Progenitor cell of endocrine pancreas (in vitro differentiated cells): ENCODE measurements at places on chromosomes 1 and 21. TPM values are rescaled to one million over a fixed set of nuclear protein-coding genes. Genes with fewer than 3 reads are reported as not detected.

DNA sequence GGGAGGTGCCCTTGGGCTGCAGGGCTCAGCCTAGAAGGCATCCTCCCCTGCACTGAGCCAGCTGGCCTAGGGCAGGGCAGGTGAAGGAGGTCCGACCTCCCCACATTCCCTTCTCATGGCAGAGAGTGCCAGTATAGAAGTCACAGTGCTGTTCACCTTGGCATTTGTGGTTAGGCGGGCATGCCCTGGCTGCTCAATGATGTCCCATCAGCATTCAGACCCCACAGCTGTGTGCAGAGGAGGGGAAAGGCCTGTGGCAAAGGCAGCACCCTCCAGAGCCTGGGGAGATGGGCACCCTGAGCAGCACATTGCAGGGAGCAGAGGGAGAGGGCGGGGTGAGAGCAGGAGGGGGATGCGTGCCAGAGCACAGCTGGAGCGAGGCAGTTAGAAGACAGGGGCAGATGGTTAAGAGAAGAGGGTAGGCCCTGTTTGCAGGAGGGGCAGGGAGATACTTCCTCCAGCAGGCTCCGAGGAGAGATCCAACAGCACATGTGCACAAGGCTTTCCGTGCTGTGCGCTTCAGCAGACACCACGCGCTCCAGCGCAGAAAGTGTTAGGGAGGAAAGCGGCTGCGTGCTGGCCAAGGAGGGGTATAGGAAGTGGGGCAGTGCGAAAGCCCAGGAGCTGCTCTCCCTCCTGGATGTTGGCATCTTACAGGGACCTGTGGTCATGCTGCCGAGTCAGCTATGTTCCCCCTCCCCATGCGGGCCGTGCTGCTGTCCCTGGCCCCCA, 43.7 kb upstream of the COL6A1 start:
- H3K27me3 ChIP-seq, result peaks cover 14% of the 10 kb centered on the region
- H3K27ac ChIP-seq, result no peak overlapping the region
- H3K36me3 ChIP-seq, result no peaks in the 10 kb centered on the region
- DNase-seq, result no peak
- H3K4me1 ChIP-seq, result no peaks in the 10 kb centered on the region

GRCh38 chr1:244964112-244964971, 100.0 kb upstream of the HNRNPU start:
- no peaks in the 10 kb centered on the region for H3K27me3 ChIP-seq
- no peak overlapping the region for H3K4me3 ChIP-seq
- H3K27ac ChIP-seq, result peak overlapping the region; percentile 87
- no peaks in the 10 kb centered on the region for H3K36me3 ChIP-seq
- H3K4me1 ChIP-seq, result peaks cover 24% of the 10 kb centered on the region

DNA sequence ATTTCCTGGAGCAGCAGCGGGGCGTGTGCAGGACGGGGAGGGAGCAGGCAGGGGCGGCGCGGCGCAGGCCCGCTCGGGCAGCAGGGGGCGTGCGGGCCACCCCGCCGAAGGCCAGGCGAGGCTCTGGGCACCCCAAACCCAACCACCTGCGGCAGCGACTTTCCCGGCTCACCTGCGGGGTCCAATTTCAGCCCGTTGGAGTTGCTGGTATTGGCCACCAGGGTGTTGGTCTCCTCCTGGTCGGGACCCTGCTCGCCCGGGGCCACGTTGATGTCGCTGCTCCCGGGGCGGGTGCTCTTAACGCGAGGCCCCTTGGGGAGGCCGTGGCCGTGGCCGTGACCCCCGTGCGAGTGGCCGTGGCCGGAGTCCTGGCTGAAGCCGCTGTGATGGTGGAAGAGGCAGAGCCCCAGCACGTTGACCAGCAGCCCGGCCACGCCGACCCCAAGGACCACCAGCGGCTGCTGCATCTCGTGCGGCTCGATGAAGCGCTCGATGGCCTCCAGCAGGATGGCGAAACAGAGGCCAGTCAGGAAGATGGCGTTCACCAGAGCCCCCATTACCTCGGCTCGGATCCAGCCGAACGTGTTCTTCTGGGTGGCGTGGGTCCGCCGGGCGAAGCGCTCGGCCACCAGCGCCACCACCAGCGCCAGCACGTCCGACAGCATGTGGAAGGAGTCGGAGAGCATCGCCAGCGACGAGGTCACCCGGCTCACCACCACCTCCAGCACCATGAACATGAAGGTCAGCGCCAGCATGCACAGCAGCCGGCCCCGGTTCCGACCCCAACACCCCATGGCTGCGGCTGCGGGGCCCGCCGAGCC, 932 bp downstream of the SLC30A1 start:
- H3K4me3 ChIP-seq, result peak overlapping the region; percentile 93
- peaks cover 6% of the 10 kb centered on the region for H3K27me3 ChIP-seq
- peaks cover 7% of the 10 kb centered on the region for H3K36me3 ChIP-seq
- peak; percentile 80 for DNase-seq
- peak overlapping the region; percentile 86 for H3K27ac ChIP-seq
- peaks cover 14% of the 10 kb centered on the region for H3K4me1 ChIP-seq

DNA sequence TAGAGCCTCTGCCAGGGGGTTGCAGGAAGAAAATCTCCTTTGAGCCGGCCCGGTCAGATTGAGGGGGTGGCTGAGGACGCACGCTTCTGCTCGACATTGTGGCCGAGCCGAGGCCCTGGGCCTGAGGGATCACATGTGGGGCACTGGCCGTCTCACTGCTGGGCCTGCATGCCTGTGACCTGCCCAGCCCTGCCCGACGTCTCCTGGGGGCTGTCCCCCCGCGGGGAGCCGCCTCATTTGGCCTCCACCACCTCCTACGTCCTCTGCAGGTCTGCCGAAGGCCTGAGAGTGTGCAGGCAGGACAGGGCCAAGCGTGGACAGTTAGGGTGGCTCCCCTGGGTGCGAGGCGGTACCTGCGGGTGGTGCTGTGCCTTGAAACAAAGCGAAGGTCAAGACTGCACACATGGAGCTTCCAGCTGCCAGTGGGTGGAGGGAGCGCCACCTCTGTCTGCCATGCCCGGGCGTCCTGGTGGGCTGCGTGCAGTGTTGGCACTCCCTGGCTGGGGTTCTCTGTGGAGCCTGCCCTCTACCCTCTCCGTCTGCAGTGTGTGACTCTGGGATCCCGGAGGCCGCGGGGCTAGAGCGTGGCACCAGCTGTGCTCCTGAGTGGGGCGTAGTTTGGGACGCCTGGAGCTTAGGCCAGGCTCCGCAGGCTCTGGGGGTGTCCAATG, 51.7 kb downstream of the PCNT start:
- no peak overlapping the region for H3K4me3 ChIP-seq
- peaks cover 6% of the 10 kb centered on the region for H3K4me1 ChIP-seq
- peaks cover 7% of the 10 kb centered on the region for H3K36me3 ChIP-seq
- no peaks in the 10 kb centered on the region for H3K27me3 ChIP-seq
- DNase-seq, result no peak
- H3K27ac ChIP-seq, result no peak overlapping the region

DNA sequence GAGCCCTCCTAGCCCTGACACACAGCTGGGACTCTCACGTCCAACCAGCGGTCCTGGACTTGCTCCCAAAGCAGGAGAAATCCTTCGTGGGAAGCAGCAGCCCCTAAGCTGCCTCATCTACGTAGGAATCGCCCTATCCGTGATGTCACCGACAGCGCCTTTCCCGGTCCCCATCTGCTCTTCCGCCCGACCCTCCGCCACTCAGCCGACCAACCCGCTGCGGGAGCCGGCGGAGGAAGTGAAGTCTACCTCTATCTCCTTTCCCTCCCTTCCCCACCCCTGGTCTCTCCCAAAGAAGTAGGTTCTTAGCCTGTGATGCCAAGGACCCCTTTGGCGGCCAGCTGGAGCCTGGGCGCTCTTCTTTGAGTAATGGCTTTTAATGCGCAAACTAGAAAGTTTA, 272.1 kb downstream of the FAM72C start:
- peaks cover 1% of the 10 kb centered on the region for H3K36me3 ChIP-seq
- DNase-seq, result no peak
- peaks cover 31% of the 10 kb centered on the region for H3K27me3 ChIP-seq
- H3K4me3 ChIP-seq, result no peak overlapping the region
- H3K27ac ChIP-seq, result no peak overlapping the region

DNA sequence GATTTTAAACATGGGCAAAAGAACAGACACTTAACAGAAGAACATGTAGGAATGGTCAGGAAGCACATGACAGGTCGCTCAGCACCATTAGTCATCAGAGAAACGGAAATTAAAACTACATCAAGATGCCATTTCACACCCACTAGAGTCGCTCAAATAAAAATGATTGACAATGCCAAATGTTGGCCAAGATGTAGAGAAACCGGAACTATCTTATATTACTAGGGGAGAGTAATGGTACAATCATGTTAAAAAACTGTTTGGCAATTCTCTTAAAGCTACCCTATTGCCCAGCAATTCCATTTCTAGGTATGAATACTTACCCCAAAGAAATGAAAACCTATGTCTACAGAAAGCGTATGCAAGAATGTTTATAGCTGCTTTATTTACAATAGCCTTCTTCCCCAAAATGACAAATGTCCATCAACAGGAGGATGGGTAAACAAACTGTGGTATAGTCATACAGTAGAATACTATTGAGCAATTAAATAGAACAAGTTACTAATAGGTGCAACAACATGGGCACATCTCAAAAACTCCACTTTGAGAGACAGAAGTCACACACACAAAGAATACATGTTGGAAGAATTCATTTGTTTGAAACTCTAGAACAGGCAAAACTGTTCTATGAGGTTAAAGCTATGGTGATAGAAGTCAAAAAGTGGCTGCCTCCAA, 92.8 kb downstream of the ETS2 start:
- H3K36me3 ChIP-seq, result no peaks in the 10 kb centered on the region
- no peak overlapping the region for H3K27ac ChIP-seq
- DNase-seq, result no peak
- H3K27me3 ChIP-seq, result no peaks in the 10 kb centered on the region

Gene SAMSN1
- not detected in 2 replicates for total RNA-seq

Gene FALEC
- total RNA-seq, result 0.57 TPM in 1 of 2 replicates, not detected in the other
